CD4-positive, alpha-beta T cell (primary cell): ENCODE measurements at places on chromosomes 4 and X.
A peak's percentile ranks its signal among the peaks of the same experiment; 100 is the strongest.

DNA sequence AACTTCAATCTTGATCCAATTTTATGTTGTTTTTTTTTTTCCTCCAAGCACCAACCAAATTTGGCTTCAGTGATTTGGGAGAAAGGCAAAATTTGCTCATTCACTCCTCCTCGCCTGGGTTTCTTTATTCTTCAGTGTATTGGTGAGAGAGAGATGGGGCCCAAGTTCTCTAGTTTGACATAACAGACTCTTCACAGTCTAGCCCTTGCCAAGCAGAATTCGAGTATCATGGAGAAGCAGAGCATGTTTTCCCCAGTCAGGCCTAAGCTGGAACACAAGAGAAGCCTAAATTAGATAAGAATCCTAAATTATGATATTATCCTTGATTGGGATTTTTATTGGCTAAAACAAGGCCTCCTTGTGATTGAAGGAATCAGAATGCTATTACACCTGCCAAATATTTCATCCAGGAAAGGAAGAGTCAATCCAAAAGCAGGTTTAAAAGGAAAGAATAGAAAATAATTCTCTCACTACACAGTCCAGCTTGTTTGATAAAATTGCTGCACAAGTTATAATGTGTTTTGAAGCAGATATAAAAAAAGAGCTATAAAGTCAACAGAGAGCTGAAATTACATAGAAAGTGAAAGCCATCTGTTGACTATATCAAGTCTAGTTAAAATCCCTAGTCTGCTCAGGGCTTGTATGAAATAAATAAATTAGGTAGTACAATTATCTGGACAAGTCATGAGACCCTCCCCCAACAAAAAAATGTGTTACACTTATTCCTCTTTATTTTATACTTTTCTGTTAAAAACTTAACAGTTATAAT, 39.9 kb upstream of the FAM241A start:
- no peak for DNase-seq

- no peak for DNase-seq
Measured at GRCh38 chrX:114201622-114202021, 382.3 kb upstream of the HTR2C start.

DNA sequence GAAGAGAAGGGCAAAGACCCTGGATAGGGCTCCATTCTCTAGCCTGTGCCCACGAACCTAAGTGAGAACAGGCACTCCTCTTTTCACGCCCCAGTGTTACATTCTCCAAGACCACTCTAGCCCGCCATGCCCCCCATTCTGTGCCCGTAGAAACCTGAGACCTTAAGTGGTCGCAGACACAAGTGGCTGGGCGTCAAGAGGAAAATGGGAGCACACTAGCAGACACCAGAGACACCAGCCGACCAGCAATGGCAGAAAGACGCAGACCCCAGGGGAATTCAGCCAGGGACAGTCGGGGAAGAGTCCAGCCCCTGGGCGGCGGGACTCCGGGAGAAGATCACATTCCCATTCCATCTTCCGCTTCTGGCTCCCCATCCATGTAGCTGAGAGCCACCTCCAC, 2027.9 kb downstream of the PCDH7 start:
- DNase-seq: no peak

GRCh38 chr4:101527188-101527587, 179.9 kb upstream of the PPP3CA start:
- DNase-seq: peak; percentile 22

DNA sequence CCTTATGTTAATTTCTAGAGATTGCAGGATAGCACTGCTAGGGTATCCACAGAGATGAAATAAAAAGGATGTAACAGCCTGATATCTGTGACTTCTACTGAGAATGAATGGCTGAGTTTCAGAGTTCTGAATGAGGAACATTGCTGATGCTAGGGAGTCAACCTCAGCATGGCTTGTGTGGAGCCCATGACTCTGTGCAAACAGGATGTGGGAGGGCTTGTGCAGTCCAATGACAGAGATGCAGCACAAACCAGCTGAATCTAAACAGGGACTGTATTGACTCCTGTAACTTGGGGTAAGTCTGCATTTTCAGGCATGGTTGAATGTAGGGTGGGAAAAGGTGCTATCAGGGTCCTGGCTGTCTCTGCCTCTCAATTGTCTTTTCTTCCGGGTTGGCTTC, 5.3 kb upstream of the RASL11B start:
- DNase-seq: no peak

DNA sequence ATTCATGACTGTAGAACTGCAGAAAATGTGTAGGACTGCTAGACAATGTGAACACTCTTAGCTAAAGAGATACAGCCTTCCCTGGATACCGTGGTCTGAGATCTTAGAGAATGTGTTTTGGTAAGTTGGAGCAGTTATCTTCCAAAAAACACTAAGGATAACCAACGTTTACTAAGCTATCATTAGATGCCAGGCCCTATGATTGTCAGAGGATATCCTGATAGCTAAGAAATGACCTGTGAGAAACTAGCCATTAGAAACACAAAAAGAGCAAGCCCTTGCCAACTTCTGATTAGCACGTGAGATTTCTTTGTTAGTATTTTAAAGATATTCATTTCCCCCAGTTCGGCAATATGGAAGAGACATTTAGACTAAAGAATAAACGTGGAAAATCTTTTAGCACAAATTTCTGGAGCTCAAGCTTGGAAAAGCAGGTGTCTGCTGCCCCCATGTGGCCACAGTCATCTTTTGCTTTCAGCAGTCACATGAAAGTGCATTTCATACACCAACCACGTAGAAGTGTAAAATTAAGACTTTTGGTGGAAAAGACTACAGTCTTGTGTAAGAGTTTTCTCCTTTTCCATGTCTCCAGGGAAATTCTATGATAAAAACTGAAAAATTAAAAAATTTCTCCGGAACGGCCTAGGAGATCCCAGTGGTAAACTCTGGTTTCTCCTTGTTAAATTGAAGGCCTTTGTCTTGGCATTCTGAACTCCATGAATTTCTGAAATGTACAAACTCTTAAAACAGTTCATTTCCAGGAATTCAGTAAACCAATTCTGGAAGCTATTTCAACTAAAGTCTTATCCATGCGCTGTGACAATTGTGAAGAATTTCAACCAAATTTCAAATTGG, 136.4 kb downstream of the ZNF674 start:
- DNase-seq: peak; percentile 60

DNA sequence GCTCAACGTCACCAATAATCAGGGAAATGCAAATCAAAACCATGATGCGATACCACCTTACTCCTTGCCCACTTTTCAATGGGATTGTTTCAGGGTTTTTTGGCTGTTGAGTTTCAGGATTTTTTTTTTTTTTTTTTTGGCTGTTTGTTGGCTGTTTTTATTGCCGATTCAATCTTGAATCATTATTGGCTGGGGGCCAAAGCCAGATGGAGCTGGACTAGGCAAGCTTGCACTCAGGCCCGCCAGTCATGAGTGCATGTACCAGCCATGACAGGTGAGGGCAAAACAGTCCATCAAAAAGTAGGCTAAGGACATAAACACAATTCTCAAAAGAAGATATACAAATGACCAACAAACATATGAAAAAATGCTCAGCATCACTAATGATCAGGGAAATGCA, 13.3 kb downstream of the YIPF7 start:
- no peak for DNase-seq

- DNase-seq: no peak
Measured at GRCh38 chr4:140568507-140569306, at the start of gene UCP1. Gene UCP1, minus strand, starts transcription at chr4:140568961. Its CDS starts 232 bp downstream, at chr4:140568729.

- no peak for DNase-seq
Measured at GRCh38 chr4:90950385-90950841, 823.2 kb downstream of the CCSER1 start.

GRCh38 chr4:10666616-10667015, 18.0 kb downstream of the CLNK start:
- no peak for DNase-seq

- no peak for DNase-seq
Measured at GRCh38 chr4:158521484-158522088, at the start of gene RXFP1. Gene RXFP1, plus strand, starts transcription at chr4:158521882. Its CDS starts 95 bp downstream, at chr4:158521977.

DNA sequence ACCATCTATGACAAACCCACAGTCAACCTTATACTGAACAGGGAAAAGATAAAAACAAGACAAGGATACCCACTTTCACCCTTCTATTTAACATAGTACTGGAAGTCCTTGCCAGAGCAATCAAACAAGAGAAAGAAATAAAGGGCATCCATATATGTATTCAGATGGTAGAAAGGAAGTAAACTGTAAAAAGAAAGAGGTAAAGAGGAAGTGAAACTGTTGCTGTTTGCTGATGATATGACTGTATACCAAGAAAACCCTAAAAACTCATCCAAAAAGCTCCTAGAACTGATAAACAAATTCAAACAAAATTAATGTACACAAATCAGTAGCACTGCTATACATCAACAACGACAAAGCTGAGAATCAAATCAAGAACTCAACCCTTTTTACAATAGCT, 538.7 kb upstream of the PABPC4L start:
- DNase-seq: no peak

DNA sequence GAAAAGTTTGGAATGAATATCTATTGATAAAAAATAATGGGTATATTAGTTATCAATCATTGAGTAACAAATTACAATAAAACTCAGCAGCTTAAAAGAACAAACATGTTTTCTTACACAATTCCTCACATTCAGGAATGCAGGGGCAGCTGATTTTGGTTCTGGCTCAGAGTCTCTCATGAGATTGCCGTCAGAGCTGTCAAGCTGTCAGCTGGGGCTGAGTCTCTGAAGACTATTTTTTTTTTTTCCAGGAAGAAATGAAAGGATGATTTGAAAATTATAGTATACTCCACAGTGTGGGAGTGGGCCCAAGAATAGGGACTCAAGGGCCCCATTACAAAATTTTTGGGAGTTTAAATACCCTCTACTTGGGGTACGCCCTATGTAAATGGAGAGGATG, 219.1 kb downstream of the GC start:
- DNase-seq: no peak
